ENCODE measurements at places on chromosomes 11 and 22.

GRCh38 chr11:61357233-61357893, 4.3 kb downstream of the CYB561A3 start:
- DNase-seq: no peak

DNA sequence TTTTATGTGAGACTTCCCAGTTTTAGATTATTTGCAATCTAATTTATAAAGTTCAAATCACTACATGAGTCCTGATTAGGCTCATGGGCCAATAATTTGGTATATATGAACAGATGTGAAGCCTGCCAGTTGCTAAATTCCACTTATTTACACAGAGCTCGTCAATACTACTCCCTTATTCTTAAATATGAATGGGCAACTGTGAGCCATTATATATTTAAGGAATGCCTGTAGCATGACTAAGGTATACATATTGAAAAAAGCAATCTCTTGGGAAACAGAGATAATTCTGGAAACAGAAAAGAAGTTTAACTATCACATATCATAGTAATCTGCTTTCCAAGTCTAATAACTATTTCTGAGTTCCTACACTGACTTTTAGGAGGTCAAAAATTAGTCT, 27.0 kb downstream of the RBMXL2 start:
- no peak for DNase-seq

DNA sequence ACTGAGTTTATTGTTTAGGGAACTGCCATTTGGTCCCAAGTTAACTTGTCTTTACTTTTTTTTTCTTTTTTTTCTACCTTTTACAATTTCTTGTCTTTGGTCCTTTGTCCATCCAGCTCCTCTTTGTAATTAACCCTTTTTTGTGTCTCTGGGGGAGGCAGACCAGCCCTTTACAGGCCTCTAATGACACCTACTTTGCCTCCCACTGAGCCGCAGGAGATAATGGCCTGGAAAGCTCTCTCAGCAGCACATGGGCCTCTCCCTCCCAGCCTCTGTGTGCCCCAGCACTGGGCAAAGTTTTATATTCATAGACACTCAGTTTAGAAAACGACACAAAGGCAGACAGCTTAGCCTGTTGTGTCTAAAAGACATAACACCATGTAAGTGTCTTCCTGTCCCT, 480.4 kb downstream of the SOX6 start:
- no peak for DNase-seq

DNA sequence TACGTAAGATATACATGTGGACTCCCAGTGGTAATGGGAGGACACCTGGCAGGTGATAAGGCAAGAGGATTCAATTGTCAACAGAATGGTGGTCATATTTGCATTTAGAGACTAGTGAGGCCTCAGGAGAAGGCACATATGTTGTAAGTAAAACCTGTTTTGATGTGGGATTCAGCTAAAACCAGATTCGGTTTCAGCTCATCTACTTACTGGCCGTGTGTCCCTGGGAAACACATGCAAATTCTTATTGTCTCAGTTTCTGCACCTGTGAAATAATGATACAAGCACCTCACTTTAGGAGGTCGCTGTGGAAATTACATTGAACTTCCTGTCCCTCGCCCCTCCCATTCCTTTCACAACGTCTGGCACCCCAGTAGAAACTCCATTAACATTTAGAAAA, 78.9 kb upstream of the FIBIN start:
- no peak for DNase-seq

DNA sequence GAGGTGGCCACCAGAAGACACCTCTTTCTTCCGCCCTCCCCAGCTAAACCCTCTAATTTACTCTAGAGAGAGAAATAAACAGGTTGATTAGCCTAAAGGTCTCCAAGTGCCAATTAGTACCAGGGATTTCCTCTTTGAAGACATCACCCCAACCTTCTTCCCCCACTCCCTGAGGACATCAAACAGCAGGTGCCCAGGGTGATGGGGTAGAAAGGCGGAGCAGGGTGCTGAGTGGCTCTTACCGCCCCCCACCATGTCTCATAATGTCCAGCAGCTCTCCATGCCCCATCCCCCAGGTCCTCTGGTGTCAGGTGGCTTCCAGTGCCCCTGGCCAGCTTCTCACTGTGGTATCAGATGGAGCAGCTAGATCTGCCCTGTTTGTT, 5.3 kb upstream of the GNAZ start:
- no peak for DNase-seq

DNA sequence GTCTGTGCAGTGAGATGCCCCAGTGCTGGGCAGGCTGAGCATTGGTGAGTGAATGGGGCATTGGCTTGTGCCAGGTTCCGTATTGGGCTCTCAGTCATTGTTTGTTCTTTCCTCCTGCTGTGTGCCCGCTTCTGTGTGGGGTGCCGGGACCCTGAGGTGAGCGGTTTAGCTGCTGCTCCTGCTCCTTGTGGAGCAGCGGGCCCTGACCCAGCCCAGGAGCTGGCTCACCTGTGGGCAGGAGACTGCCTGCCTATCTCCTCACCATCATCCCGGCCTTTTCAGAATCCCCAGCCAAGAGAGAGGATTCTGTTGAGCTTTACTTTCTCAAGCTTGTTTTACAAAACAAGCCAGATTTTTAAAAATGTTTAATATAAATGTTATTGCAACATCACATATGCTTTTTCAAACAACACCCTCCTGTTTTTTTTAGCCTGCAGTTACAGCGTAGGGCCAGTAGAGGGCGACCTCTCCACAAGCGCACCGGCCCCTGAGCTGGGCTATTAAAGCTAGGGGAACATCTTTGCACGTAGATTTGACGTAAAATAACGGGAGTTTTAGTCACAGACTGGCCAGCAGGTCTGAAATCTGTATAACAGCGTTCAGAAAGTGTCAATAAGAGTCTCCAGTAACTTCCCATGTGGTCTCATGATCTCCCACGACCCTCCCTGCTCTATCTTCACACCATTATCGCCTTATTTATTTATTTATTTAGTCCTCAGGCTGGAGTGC, 25.1 kb upstream of the RELT start:
- DNase-seq: no peak

DNA sequence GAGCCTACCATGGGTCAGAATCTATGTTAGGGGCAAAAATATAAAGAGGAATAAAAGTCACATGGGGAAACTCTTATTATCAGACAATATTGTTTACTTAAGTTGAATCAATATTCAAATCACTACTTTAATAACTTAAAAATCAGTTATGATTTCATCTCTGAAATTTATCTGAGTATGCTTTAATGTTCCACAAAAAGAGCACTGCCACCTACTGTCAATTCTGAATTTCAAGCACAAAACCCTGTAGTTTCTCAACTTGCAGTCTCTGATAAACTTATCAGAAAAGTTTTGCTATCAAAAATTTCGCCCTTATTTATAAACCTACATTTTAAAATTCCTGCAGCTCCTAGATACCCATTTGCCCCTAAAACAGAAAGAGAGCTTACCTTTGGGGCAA, 47.3 kb downstream of the RDX start:
- no peak for DNase-seq

DNA sequence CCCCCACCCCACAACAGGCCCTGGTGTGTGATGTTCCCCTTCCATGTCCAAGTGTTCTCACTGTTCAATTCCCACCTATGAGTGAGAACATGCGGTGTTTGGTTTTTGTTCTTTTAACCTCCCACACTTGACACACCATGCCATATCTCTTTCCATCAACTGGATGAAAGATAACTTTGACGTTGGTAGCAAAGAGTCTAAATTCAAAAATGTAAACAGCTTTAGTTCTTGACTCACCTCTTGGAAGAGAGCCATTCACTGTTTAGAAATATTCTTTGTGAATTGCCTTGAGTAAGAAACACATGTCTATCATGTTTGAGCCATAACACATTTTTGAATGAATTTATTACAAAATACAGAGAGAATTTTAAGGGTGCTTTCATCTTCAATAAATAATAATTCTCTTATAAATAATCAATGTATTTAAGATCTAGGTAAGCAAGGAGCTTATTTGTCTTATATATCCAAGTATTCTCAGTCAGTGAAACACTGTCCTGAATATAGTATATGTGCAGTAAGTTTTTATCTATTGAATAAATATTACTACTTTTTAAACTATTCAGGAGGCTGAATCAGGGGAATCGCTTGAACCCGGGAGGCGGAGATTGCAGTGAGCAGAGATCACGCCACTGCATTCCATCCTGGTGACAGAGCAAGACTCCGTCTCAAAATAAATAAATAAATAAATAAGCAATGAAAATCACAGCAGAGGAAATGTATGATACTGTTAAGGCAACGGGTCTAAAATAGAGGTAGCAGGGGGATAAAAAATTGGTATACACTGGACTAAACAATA, 6.7 kb downstream of the CARD18 start:
- no peak for DNase-seq

DNA sequence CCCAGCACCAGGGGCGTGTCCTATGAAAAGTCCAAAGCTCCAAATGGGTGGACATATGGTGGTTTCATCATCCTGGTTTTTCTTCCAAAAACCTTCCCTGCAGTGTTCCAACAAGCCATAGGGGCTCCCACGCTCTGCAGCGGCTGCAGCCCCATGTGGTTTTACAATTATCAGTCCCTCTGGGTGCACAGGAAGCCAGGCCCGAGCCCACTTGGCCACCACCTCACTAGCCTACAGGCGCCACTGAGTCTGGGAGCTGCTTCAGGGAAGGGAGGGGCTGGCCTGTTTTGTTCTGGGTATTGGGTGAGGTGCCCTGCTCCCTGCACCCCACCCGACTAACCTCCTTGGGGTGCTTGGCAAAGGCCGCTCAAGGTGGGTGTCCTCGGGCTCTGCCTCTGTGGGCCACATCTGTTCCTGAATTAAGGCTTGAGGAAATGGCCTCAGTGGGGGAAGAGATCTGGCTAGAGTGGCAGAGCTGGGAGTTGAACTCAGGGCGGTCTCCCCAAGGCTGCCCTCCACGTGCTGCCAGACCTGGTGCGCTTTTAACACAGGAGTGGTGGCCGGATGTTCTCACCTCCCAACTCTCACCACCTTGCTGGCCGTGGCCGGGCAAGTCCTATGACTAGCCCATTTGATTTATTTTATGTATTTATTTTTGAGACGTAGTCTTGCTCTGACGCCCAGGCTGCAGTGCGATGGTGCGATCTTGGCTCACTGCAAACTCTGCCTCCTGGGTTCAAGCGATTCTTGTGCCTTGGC, 5.3 kb upstream of the CDC42BPG start:
- no peak for DNase-seq

- no peak for DNase-seq
Measured at GRCh38 chr11:7246179-7246578, 5.5 kb upstream of the SYT9 start.

GRCh38 chr11:2572491-2573239, 127.1 kb downstream of the KCNQ1OT1 start:
- DNase-seq: no peak

GRCh38 chr11:43686207-43686606, 5.7 kb downstream of the HSD17B12 start:
- no peak for DNase-seq

DNA sequence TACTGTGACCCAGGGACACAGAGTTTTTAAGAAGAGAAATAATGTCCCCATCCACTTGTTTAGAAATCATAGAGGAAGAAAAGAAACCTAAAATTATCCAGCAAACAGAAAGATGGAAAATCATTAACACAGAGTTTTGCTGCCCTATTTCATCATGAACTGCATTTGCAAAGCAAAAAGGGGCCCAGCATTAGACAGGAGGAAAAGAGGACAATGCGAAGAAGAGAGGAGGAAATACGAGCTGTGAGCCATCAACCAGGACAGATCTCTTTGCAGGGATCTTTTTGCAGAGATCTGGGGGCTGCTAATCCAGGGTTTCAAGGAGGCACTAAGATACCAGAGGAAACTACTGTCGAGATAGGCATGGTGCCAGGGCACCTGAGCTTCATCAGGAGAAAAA, 14.4 kb upstream of the NCAM1 start:
- no peak for DNase-seq

DNA sequence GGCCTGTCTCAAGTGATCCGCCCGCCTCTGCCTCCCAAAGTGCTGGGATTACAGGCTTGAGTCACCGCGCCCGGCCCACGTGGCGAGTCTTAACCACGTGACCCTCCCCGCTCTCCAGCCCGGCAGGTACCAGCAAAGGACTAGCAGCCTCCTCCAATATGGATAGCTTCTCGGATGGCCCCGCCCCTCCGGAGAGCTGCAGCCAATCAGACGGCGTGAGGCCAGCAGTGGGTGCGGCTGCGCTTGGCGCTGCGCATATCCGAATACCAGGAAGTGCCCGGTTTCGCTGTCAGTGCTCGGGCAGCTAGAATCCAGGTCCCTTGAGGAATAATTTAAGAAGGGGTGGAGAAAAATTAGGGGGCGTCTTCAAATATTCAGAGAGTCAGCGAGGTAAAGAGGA, 14.7 kb upstream of the PISD start:
- DNase-seq: peak; percentile 92

DNA sequence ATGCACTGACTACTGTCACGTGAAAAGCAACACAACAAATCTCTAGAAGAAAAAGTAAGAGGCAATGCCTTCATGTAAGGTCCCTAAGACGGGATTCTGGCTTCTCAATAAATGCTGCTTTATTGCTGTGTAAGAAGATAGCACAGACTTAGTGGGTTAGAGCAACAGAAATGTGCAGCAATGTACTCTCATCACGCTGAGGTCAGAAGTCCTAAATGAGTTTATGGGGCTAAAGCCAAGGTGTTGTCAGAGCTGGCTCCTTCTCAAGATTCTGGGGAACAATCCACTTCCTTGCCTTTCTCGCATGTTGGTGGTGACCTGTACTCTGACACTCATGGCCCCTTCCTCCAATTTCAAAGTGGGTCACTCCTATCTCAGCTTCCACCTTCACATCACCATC, 93.4 kb downstream of the SHANK2 start:
- no peak for DNase-seq

DNA sequence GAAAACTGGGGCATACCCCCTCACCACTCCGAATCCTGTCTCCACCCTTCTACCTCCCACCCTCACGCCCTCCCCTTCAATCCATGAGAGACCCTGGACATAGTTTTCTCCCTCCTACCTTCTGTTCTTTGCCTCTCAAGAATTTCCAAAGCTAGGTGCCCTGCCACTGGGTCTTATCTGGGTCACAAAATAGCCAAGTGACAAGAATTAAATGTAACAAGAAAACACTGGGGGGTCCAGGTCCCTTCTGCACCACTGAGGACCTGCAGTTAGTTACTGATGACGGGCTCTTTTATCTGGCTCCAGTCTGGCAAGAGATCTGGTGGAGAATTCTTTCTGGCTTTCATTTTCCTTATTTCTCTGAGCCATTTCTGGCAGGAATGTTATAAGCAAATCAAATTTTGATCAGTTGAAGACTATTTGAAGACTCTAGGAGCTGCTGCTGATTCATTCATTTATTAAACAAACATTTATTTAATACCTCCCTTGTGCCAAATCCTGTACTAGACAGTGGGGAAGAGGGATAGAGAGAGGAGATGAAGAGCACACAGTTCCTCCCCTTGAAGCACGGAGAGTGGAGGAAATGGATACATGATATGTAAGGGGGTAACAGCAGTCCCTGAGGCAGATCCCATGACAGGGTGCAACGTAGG, 135.2 kb downstream of the RRAS2 start:
- DNase-seq: no peak

GRCh38 chr11:59782080-59782479, 26.9 kb downstream of the STX3 start:
- no peak for DNase-seq

GRCh38 chr11:43327987-43328386, 16.2 kb downstream of the API5 start:
- no peak for DNase-seq
